Right kidney (tissue), 9 donors: ENCODE measurements at places on chromosomes 1 and 21.
A peak's percentile ranks its signal among the peaks of the same experiment; 100 is the strongest.

- DNase-seq, result no peak
These were observed 2.4 kb upstream of the PEF1 start for GRCh38 chr1:31647106-31647505.

DNA sequence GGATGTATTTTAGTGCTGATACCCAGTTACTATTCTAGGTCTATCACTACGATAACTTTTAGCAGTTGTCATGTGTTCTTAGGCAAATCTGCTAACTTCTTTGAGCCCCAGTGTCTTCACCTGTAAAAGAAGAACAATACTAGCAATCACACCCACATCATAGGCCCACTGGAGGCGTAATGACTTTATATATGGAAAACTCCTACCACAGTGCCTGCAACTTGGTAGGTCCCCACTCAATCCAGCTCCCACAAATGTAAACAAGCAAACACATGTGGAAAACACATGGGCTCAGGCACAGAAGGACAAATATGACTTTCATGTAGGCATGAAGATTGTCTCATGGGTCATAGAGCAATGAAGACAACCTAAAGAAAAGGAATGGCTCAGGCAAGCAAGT lies 115.8 kb downstream of the TBX19 start:
- DNase-seq, result no peak

DNA sequence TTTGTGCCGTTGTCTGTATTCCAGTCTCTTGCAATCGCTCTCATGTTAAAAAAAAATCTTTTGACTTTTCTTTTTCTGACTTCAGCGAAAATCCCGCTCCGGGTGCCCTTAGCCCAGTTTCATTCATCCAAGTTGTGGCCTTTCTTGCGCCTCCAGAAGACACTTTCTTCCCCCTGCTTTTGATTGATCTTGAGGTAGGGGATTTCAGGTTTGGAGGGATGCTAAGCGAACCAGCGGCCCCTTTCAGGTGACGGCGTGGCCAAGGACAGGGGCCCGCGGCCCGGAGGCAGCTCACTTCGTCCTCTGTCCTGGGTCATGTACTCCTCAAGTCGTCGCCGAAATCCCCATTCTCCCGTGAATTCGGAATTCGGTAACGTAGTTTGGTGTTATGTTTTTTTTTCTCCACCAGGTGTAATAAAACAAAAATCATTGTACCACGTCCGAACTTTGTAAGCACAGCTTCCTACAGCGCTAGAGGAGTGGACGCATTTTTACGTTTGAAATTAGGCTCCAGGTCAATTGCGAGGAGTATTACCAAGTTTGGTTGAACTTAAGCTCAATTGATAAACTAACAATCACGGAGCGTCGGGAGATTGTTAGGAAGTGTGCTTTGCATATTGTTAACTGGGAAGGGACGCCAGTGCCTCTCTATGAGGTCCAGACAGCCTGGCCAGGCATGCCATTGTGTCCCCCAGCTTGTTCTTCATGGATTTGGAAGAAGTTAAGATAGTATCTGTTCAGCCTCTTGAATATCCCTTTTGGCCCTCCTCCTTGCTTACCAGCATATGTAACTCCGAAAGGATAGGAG lies 1.1 kb downstream of the MRPS6 start:
- peak; percentile 70 for DNase-seq

- no peak for DNase-seq
These were observed 151.0 kb upstream of the C1orf87 start for GRCh38 chr1:60224523-60224922.

GRCh38 chr1:164667001-164667400 lies 108.0 kb downstream of the PBX1 start:
- no peak for DNase-seq

DNA sequence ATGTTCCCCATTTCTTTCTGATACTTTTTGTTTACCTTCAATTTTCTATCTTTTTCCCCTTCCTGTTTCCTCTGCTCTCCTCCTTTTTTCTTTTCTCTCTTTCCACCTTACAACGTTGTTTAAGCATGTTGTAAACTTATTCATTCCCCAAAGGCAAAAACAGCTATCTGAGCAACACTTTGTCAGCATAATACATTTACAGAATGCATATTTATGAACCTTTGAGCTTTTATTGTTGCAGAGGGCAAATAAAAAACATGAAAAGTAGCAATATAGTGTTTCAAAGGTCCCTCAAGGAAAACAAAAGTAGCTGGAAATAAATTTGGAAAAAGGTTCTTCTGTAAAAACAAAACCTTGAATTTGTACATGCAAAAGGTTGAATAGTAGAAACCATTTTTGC lies 169.5 kb downstream of the ATP6V1G3 start:
- DNase-seq, result no peak

DNA sequence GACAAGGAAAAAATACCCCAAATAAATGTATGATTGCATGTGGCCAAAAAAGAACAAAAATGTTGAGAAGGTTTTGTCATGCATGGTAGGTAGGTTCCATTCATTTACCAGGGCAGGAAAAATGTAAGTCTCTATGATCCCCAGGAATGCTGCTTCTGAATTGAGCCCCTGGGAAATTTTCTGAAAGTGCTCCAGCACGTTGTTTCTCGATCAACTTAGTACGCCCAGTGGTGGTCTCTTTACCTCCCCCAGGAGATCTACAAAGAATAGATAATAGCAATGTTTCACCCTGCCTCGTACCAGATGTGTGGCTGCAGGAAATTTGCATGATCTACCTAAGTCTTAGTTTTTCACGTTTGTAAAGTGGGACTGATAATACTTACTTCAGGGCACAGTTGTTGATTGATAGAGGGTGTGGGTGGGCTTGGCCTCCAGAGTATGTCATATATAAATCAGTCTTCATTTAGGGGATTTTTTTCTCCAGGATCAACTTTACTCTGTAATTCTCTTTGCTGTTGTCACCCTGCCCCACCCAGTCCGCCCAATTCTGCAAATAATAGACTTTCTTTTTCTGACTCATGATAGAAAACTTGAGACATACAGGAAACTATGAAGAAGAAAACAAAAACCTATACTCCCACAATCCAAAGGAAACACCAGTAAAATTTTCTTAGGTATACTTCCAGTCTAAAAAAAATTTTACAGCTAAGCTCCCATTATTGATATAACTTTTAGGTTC lies 462.0 kb upstream of the RUNX1 start:
- DNase-seq, result no peak

DNA sequence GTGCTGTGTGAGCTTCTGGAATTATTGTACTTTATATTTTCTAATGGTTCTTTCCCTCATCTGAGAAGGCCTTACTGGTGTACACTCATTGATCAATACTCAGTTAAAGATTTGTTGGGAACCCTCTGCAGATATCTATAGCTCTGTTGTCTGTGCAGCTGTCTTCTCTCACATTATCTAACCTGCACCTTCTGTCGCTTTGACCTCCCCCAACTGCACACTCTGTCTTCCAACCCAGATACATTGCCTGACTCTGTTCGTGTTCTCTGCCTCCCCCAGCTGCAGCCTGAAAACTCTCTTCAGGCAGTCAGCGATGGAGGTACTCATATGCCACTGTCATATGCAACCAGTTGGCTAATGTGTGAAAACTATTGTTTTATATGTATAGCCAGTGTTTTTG lies 334.3 kb downstream of the NCAM2 start:
- DNase-seq, result no peak

DNA sequence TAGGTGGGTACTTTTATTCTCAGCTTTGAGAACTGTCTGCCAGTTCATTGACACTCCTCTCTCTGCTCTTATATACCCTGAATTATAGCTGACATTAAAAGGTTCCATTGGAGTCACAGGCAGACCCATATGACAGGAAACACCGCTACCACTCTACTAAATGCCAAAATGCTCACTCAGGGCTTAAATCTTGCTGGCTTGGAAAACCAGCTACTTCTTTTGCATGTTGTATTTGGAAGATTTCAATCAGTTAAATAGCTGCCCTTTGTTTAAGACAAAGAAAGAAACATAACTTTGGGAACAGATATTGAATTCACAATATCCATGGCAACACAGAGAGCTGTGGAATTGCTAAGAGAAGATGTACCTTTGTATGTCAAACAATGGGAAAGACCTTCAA lies 876.5 kb downstream of the USP25 start:
- no peak for DNase-seq

- DNase-seq, result no peak
These were observed 109.0 kb downstream of the ETS2 start for GRCh38 chr21:38914528-38915293.

GRCh38 chr1:155219592-155220031 lies 11.1 kb downstream of the MTX1 start:
- no peak for DNase-seq

GRCh38 chr1:9024837-9025236 lies 1.4 kb downstream of the SLC2A7 start:
- no peak for DNase-seq

DNA sequence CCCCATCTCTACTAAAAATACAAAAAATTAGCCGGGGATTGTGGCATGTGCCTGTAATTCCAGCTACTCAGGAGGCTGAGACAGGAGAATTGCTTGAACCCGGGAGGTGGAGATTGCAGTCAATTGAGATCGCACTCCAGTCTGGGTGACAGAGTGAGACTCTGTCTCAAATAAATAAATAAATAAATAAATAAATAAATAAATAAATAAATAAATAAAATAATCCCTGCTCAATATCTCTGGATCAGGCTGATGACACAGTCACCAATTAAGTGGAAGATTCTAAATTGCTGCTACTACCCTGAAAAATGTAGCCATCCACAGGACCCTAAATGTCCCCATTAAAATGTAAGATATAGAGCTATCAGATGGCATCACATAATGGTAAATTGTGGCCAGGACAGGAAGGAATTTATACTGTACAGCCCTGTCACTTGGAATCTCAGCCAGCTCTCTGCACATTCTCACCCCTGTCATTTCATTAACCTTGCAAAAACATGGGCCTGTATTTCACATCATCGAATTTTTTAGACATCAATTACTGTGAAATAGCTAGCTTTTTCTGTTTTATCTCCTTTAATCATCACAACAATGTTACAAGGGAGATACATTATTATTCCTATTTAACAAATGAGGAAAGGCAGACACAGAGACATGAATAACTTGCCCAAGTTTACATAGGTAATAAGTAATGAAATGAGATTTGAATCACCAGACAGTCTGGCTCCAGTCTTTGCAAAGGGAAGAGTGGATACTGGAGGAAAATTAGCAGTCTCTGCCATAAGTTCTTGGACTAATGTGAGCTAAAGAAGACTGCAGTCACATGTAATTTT lies 56.7 kb upstream of the NTPCR start:
- no peak for DNase-seq

DNA sequence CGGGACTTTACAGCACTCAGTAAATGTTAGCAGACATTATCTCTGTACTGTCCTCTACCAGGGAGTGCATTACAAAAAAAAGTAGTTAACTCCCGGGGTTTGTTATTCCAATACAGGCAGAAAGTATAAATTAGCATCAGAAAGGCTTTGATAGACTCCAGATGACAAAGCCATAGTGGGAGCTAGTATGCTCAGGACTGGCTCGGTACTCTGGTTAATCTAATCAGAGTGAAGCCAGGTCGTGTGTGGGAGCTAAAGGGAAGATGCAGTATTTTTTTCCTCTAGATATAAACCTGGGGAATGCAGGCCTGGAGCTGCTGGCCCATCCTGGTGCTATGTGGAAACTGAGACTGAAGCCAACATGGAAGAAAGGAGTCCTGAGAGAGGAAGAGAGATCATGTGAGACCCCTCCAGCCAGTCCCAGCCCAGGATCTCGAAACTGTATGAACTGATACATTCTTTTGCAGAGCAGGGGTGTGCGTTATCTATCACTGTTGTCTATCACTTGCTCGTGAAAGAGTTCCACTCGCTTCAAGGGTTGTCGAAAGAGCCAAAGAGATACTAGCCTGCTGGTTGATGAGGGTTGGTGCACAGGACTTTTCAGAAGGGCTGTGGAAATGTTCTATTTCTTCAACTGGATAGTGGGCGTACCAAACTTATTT lies 125.8 kb downstream of the PLPP3 start:
- no peak for DNase-seq

DNA sequence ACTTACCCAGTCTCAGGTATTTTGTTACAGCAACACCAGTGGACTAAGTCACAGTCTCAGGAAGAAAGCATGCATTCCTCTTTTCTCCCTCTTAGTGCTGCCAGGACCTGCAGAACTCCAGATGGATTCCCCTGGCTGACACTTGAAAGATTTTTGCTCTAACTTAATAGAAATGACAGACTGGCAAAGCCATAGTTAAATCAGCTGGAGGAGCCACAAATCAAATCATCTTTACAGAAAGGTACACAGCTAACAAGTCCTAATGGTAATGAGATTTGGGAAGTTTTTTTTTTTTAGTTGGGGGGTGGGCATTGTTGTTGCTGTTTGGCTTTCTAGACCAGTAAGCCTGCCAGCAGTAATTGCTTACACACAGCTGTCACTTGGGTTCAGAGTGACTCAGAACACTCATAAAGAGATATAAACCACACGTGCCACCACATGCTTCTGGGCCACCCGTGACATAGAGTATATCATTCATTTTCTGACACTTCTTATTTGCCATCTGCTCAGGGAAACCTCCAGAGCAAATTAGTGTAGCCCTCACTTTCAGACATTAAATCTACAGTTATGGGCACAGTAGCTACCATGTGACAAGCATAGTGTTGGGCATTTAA lies 72.4 kb downstream of the FH start:
- DNase-seq, result no peak

DNA sequence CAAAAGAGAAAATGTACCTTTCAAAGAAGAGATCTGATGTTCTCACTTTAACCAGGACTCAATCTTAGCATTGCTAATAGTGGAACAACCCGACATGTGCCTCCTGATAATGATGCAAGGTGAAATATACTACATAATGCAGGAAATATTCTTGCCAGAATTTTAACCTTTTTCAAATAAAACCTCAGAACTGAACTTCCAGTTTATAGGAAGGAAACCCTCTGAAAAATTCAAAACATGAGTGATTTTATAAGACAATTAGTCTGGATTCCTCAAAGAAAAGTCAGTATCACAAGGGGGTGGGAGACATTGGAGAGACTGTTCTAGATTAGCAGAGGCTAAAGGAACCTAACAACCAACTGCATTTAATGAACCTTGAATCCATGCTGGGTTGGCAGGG lies 18.1 kb downstream of the AHCYL1 start:
- no peak for DNase-seq

GRCh38 chr1:15062479-15063099 lies 91.0 kb upstream of the TMEM51 start:
- DNase-seq, result no peak

- no peak for DNase-seq
These were observed 192.1 kb upstream of the DAB1 start for GRCh38 chr1:57615956-57616355.

DNA sequence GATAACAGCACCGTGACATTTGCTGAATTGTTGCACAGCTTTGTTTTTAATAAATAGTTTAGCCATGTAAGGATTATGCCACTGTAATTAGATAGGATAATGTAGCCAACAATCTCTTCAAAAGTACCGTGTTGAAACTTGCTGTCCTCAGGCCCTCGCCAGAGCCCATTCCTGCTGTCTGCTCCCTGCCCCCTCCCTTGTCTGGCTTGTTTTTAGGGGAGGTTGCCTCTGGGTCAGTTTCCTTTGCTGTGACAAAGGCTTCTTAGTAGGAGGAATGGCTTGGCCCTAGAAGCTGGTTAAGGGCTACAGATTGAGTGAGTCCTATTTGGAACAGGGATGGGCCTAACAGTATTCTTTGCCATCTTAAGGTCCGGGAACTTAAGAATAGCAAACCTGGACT lies 107.9 kb downstream of the LMO4 start:
- no peak for DNase-seq
